Activated T-cell treated with anti-CD3 and anti-CD28 coated beads for 4 hours (primary cell): ENCODE measurements at places on chromosomes 16 and 17.

DNA sequence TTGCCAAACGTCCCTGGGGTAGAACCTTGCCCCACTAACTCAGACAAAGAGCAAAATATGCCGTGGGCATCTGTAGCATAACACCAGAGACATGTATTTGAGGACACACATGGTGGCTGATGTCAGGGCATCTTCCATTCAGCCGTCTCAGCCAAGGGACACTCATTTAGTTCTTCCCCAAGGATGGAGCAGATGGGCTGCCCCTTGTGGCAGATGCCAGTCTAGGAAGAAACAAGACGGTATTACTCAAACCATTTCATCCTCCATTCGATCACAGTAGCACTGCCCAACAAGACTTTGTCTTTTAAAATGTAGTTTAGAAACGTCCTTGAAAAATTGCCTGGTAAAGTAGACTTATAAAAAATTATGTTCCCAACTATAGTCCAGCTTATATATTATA is 937.6 kb upstream of the EEF2KMT start:
- DNase-seq: no peak

DNA sequence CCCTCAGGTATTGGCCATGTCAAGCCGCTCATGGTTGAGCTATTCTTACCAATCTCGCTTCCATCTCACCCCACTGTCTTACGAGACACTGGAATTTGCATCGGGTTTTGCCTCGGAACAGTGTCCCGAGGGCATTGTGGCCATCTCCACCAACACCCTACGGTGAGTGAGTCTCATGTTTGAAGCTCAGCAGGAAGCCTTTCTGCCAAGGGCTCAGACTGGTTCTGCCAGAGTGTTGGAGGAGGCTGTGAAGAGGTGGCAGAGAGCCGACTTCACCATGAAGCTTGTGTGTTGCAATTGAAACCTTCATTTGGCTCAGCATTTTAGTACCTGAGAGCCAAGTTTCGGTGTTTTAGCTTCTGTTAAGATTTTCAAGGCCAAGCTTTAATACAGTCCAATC is 38.0 kb downstream of the SF3B3 start:
- no peak for DNase-seq

GRCh38 chr16:48136547-48137360 is 19.0 kb downstream of the ABCC12 start:
- DNase-seq: no peak

- no peak for DNase-seq
These were observed 414.4 kb downstream of the WWOX start for GRCh38 chr16:78513838-78514237.

- DNase-seq: no peak
These were observed 267.4 kb downstream of the HS3ST3A1 start for GRCh38 chr17:13334374-13334773.
